ENCODE measurements at places on chromosomes 7 and 10.

- DNase-seq = no peak
Measured at GRCh38 chr7:115693779-115694178, 336.8 kb downstream of the TFEC start.

- DNase-seq = no peak
Measured at GRCh38 chr10:131203456-131204357, 107.8 kb downstream of the TCERG1L start.

- no peak for DNase-seq
Measured at GRCh38 chr10:78312197-78313047, 278.8 kb downstream of the RPS24 start.

- no peak for DNase-seq
Measured at GRCh38 chr10:79246606-79247275, 100.5 kb upstream of the PPIF start.
